ENCODE measurements at places on chromosomes 12 and 14. TPM values are rescaled to one million over a fixed set of nuclear protein-coding genes. Genes with fewer than 3 reads are reported as not detected.

Gene CDK17
- 14.5 TPM for polyA plus RNA-seq

Gene KRT4
- 0.51 TPM for polyA plus RNA-seq

Gene SERPINA10
- polyA plus RNA-seq: not detected

Gene NABP2
- polyA plus RNA-seq: 30.1 TPM
